NCI-H446 (cell line): ENCODE measurements at places on chromosomes 3 and 15.

- DNase-seq: peak; percentile 3
These were observed at the start of the genes SNRPN and SNURF for GRCh38 chr15:24954783-24955530. Gene SNRPN (plus strand): TSS chr15:24954987. CDS start chr15:24974454, 19,467 bp downstream. Gene SNURF (plus strand): TSS chr15:24954987. CDS start chr15:24955049, 62 bp downstream.

DNA sequence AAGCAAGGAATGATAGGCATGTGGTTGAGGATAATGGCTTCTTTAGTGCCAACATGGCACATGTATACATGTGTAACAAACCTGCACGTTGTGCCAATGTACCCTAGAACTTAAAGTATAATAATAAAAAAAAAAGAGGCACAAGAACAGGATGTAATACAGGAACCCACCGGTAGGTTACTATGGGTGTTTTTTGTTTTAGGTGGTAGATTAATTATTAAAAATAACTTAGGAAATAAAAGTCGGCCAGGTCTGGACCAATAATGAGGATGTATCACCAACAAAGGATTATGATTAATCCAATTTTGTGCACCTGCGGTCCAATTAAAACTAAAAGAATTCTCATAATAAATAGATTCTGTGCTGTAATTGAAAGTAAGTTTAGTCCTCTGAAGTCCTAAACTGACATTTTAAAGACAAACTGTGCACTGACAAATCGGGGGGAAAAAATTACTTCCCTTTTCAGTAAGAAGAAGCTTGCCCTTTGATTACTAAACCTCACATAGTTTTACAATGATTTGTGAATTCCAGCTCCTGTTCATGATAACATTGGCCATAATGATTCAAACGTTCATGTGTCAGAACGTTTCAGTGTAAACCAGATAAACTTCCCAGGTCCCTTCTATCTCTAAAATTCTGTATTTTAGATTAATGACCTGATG is 62.2 kb downstream of the CASR start:
- DNase-seq: no peak

DNA sequence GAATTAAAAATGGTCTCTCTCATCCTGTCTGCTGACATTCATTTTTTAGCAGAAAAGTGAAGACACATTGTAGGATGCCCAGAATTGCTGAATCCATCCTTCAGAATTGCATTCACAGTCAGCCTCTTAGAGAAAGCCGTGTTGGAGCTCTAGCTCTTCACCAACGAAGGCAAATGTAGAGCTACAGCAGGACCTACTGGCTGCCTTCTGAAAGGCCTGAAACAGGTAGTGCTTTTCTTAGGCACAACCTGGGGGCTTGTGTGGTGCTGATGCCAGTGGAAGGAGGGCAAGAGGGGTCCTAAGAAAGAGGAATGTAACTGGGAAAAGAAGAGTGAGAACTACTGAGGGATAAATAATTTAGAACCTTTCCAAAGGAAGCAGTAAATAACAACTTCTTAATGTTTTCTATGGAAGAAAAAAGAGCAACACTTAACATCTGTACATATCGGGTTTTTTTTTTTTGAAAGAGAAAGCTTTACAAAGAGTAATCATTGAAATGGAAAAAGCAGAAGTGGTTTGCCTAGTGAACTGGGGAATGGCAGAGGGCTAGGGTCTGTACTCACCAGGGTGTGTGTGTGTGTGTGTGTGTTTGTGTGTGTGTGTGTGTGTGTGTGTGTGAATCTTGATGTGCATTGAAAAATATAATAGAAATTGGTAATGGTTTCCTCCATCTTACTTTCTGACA is 297.8 kb downstream of the SATB1 start:
- no peak for DNase-seq

DNA sequence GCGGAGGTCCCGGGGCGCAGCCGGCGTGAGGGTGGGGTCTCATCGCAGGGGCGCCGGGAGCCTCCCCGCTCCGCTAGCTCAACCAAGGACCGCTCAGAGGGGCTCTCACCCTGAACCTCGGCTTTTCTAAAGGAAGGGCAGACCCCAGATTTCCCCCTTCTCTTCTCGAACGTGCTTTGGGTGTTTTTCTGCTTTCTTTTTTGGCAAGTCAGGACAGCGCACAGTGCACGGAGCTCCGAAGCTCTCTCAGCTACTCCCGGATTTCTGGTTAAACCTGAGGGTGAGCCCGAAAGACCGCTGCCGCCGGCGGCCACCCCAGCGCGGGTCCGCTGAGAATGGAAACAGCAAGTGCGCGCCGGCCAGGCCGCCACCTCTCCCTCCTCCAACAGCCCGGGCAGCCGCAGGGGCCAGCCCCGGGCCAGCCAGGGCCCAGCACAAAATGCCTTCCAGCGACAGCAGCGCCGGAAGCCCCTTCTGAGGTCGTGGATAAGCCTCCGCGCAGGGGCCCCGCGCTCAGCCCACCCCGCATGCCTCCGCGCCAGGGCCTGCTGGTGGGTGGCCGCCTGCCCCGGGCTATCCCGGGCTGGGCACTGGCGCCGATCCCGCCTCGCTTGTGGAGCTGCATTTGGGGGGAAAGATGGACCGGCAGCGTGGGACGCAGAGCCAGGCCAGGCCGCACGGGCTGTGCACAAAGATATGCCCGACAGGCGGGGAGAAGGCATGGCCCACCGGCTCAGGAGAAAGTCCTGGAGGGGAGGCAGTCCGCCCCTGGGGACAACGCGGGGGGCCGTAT is 8.2 kb upstream of the OCA2 start:
- DNase-seq: no peak

GRCh38 chr15:73389971-73390544 is 21.3 kb upstream of the HCN4 start:
- no peak for DNase-seq

DNA sequence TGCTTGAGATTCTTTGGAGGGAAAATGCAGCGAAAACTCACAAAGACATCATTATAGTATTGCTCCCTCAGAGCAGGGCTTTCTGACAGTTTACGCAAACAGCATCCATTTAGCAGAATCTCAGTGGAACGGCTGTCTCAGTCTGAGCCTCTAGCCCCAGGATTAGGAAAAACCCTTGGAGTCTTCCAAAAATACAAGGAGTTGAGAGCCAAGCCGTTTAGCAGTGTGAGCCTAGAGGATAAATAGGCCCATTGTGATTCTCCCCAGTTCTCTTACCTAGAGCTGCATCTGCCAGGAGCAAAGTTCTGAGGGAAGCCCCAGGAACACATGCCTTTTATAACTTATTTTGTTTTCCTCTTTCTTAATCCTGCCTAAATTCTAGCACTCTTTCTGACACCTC is 359.6 kb downstream of the NTRK3 start:
- no peak for DNase-seq

- no peak for DNase-seq
These were observed 49.4 kb upstream of the FLNB start for GRCh38 chr3:57958642-57959422.

- DNase-seq: no peak
These were observed 160.8 kb downstream of the FBLN2 start for GRCh38 chr3:13709706-13710105.

DNA sequence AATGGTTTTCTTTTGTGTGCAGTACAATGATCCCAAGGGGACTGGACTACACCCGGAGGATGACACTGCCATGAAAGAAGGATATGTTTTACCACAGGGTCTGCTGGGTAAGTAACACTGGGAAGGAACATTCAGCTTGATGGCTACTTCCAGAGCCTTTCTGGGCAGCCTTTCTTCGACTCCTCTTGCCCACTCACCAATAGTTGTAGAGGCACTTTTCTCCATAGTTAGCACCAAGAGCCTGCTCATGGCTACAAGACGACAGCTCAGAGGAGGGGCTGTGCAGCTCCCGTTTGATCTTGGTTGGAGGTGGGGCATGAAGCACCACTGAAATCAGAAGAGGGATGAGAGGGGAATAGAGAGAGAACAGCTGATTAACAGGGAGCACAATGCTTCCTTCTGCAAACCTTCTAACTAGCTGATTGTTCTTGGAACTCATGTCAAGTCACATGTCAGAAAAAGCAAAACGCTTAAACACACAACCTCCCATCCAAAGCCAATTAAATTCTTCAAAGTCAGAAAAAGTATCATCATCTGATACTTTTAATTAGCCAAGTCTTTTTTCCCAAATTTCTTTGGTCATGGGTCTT is 27.9 kb downstream of the ETV5 start:
- DNase-seq: no peak

- DNase-seq: no peak
These were observed 9.0 kb downstream of the TGM4 start for GRCh38 chr3:44883213-44883955.

- no peak for DNase-seq
These were observed 132.6 kb upstream of the MEF2A start for GRCh38 chr15:99433026-99433756.

- DNase-seq: no peak
These were observed 5.3 kb downstream of the POU1F1 start for GRCh38 chr3:87270908-87271700.

DNA sequence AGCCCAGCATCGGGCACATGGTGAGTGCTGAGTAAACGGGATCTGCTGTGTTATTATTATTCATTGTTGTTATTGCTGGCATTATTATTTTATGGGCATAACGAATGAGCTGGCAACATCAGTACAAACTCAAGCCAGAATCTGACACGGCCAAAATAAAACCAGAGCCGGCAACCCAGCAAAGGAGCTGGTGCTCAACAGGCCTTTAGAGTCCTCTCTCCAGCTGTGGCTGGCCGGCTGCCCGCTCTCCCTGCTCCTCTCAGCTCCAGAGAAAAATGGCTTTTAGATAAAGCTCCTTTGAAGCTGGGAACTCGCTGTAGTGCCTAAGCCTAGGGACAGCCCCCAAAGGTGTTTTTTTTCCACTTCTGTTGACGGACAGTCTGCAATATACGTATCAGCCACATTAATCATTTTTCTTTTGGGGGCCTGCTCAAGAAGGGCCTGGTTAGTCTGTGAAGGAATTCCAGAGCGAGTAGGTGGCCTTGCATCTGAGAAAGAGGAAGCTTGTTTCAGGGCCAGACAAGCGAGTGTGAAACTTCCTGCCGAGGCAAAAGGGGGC is 193.9 kb upstream of the UBE2E1 start:
- no peak for DNase-seq

GRCh38 chr3:44416031-44417030 is 61.1 kb downstream of the ZNF445 start:
- DNase-seq: no peak

GRCh38 chr3:112056451-112056929 is 22.0 kb downstream of the TMPRSS7 start:
- DNase-seq: no peak

- DNase-seq: no peak
These were observed 37.4 kb downstream of the ZNF860 start for GRCh38 chr3:32018757-32019564.

- no peak for DNase-seq
These were observed 44.1 kb downstream of the SENP2 start for GRCh38 chr3:185630182-185630622.

DNA sequence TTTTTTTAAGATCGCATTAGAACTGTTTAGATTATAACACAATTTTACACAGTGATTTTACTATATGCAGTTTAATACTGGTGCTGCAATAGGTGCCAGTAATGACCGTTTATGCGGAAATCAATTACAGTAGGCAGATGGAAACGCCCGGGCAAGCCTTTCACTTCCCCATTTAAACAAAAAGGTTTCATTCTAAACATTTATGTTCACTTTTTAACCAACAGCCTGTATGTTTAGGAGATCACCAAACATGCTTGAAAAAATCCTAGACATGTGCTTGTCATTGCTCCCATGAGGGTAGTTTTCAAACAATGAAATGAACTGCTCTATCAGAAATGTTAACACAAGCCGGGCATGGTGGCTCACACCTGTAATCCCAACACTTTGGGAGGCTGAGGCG is 2.7 kb downstream of the BNIP2 start:
- no peak for DNase-seq

DNA sequence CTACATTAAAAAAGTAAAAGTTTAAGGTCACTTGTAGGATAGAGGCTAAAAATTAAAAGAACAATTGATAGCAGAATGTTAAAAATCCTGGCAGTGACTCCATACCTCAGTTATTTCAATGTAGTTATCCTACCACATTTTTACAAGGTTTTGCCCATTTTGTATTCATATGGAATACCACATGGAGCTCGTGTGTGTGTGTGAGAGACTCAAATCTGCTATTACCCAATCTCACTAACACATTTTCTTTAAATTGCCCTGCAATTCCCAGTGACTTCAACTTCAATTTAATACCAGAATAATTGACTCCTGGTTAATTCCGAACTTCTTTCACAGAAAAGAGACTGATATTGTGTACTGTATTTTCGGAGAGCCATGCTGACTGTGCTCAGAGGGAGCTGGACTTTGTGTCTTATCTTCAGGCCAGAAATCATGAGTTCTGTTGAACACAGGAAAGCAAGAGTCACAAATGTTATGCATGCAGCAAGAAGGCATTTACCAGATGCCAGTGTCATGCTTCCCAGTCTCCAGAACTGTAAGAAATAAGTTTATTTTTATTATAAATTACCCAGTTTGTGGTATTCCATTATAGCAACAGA is 529.0 kb upstream of the NECTIN3 start:
- DNase-seq: no peak

DNA sequence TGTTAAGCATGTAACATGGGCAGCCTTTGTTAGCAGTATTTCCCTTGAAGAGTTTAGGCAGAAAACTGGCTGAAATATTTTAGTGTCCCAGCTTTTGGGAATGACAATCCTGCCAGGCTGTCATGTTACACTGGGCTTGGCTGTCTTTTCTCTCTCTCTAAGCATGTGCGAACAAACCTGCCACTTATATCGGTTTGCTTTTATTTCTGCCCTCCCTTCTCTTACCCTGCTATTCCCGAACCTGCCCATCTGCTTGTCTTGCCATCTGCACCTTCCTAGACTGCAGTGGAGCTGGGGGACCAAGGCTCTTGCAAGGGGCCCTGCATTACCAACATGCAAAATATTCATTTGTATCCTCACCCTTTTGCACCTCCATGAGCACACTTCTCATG is 339.6 kb downstream of the EPHB1 start:
- DNase-seq: no peak

DNA sequence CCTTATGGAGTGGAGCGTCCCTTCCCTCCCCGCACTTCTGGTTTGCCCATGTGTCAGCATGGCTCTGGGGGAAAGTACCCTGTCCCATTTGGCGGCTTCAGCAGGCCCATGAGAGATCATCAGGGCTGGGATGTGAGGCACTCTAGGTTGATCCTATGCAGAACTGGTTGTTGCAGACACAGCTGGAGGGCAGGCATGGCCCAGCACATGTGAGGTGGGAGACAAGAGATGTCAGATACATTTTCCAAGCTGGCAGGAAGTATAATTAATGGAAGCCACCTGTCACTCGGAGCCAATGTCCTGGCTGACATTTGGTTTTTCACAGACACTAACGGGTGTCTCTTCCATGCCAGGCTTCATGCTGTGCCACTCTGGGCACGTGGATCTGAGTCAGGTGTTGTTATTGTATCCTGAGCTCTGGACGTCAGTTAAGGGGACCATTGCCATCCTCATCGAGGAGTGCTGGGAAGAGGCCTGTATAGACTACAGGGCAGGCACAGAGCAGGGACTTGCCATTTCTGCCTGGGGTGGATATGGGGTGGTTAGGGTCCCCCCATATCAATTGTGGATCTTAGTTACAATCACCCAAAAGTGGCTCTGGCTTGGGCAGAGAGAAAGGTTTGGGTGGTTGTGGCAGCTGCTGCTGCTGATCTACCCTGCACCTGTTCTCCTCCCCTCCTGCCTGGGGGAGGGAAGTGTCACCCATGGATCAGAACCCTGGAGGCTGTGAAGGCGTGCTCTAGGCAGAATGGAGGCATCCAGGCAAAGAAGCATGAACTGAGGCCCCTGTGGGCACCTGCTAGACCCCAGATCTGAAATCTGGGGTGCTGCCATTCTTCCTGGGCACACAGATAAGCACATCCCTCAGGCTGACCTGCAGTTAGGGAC is 140.7 kb downstream of the FBLN2 start:
- DNase-seq: no peak
